ENCODE measurements at places on chromosomes 2 and 18.

GRCh38 chr2:228507870-228508269 is 326.4 kb upstream of the SPHKAP start:
- no peak for DNase-seq

DNA sequence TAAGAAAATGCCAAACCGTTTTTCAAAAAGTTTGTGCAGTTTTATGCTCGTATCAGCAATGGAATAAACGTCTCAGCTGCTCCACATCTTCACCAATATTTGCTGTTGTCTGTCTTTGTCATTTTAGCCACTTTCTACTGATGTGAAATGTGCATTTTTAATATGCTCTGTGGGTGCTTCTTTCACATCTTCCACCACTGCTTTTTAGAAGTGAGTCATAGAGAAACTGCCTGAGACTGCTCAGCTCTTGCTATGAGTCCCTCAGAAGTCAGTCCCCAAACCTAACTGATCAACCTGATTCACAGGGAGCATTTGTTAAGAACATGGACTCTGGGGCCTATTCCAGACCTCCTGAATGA is 41.0 kb upstream of the EPC2 start:
- no peak for DNase-seq

DNA sequence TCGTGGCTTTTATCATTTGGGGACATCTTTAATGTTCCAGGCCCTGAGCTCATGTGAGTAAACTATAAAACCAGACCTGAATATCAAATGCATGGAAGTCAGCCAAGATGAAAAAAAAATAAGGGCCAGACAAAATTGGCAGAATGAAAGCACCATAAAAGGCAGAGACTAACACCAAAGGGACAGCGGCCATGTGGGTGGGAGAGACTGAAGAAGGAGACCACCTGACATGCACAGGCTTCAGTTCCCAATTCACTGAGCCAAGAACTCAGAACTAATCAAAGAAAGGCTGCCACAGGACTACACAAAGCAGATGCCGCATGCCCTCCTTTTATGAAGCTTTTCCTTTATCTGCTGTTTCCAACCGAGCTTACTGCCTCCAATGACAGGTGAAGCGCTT is 267.1 kb downstream of the RAD51AP2 start:
- DNase-seq, result no peak

- DNase-seq, result no peak
Measured at GRCh38 chr2:60439219-60439974, 114.1 kb downstream of the BCL11A start.

DNA sequence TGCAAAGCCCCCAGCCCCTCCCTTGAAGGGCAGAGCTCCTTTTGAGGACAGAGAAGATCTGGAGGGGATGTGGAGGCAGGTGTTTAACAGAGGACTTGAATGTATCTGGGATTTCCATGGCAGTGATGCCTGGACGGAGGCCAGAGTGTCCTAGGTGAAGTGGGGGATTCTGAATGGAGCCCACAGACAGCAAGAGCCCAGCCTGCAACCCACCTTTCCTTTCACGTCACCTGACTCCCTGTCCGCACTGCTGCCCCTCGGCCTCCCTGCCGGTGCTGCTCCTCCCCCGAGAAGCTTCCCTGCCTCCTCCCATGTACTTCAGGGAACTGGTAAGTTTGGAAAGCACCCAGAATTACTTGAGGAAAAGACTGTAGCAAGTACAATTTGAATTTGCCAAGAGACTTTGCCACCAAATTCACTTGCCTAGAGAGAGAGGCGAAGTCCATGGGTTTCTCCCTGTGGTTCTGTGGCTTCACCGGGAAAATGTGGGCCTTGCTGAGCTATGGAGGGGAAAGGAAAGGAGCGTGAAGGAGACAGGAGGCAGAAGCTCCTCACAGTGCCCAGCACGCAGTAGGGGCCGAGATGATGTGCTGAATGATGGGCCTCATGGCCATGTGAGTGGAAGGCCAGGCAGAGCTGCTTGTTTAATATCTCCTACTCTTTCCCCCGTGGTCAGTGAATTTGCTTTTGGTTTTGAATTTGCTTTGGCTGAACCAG is 13.9 kb upstream of the ASPRV1 start:
- DNase-seq, result no peak

- DNase-seq, result no peak
Measured at GRCh38 chr18:30387401-30387800, 655.1 kb downstream of the DSC3 start.

Data from NCI-H1694 treated with DMSO at 0.1 percent for 48 hours (cell line).